ENCODE measurements at places on chromosomes 2 and 18. TPM values are rescaled to one million over a fixed set of nuclear protein-coding genes. Genes with fewer than 3 reads are reported as not detected.

DNA sequence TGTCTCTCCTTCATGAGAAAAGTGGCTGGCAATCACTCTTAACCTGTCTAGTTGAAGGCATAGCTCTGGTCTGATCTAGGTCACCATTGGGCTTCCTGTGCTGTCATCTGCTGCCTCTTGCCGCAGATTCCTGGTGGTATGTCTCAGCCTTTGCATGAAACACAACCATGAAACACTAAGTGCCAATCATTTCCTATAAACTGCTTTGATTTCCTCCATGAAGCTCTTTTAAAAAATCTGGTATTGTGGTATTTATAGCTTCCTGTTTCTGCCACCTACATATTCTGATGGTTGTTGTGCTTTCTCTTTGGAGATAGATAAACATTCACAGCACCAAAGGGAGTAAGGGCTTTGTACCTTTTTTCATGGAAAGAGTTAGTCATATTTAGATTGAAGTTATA, 120.0 kb upstream of the EPC2 start:
- no peak for DNase-seq

GRCh38 chr18:9354256-9354655, 19.7 kb downstream of the TWSG1 start:
- DNase-seq, result no peak

DNA sequence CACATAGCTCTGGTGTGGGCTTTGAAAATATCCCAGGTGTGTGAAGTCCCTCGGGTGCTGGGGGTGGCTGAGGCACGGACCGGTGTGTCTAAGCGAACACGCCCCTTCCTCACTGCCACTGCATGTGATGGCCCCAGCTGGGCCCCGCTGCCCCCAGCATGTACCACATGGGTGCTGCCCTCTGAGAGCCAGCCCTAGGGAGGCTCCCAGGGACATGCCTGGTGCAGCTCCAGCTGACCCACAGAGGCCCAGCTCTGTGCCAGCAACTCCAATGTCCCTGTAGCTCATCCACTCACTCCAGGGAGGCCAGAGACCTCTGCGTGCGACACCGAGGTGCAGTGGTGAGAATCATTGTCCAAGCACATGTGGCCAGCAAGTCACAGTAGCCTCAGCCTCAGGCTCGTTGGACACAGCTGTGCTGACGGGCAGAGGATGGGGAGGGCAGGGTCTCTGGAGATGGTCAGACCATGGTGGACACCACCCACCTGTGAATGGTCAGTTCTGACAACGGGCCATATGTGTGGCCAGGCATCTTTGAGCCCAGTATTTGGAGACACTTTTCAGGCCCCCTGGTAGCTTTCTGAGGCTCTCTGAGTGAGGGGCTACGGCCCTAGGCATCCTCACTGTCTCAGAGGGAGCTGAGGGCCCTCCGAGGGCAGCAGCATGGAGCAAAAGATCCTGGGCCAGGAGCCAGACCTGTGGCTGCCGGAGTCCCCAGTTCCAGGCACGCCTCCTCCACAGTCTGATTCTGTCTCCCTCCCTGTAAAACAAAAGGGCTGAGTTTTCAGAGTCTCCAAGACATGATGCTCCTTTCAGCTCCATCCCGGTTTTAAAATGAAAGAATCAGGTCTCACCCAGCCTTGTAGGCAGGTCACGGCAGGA, 220.7 kb downstream of the NDUFA10 start:
- no peak for DNase-seq

GRCh38 chr2:138572318-138572717, 70.7 kb downstream of the SPOPL start:
- DNase-seq, result no peak

GRCh38 chr2:239668042-239668441, 267.2 kb upstream of the HDAC4 start:
- no peak for DNase-seq

GRCh38 chr2:39867268-39867667, 88.2 kb upstream of the THUMPD2 start:
- no peak for DNase-seq

DNA sequence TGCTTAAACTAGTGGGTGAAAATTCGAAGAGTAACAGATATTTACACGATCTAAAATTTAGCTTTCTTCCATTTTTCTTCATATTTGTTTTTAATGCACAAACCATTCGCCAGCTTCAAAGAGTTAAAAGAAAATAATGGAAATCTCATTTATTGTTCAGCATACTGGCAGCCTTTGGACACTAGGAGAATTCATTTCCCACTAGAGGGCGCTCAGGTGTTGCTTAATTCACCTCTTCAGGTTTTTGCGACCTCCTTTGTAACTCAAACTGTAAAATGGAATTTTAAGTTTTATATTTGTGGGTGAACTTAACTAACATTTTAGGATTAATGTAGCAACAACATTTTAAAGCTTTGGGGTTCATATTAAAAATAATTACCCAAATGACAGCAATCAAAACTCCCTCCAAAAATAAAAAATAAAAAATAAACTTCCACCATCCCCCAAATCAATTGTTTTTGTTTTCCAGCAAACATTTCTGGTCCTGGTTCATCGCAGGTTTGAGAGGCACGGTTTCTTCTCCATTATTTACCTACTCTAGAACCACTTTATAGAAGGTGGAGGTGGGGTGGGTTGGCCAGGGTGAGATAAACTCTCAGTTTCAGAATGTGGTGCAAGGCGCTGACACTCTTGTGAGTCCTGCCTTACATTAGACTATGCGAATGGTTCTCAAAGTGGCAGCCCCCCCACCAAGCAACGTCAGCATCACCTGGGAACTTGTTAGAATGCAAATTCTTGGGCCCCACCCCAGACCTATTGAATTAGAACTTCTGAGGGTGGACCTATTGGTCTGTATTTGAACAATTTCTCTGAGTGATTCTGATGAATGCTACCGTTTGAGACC, 24.7 kb upstream of the PNPT1 start:
- DNase-seq, result no peak

The CCDC74B gene
- total RNA-seq, result not detected

DNA sequence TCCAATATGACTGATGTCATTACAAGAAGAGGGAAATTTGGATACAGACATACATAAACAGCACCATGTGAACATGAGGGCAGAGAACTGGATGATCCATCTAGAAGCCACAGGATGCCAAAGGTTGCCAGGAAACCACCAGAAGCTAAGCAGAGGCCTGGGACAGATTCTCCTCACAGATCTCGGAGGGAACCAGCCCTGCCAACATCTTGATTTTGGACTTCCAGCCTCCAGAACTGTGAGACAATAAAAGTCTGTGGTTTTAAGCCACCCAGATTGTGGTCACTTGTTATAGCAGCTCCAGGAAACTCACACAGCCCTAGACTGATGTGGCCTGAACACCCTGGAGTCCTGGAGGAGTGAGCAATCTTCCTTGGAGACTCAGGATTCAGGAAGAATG, 351.6 kb downstream of the EIPR1 start:
- DNase-seq, result no peak

DNA sequence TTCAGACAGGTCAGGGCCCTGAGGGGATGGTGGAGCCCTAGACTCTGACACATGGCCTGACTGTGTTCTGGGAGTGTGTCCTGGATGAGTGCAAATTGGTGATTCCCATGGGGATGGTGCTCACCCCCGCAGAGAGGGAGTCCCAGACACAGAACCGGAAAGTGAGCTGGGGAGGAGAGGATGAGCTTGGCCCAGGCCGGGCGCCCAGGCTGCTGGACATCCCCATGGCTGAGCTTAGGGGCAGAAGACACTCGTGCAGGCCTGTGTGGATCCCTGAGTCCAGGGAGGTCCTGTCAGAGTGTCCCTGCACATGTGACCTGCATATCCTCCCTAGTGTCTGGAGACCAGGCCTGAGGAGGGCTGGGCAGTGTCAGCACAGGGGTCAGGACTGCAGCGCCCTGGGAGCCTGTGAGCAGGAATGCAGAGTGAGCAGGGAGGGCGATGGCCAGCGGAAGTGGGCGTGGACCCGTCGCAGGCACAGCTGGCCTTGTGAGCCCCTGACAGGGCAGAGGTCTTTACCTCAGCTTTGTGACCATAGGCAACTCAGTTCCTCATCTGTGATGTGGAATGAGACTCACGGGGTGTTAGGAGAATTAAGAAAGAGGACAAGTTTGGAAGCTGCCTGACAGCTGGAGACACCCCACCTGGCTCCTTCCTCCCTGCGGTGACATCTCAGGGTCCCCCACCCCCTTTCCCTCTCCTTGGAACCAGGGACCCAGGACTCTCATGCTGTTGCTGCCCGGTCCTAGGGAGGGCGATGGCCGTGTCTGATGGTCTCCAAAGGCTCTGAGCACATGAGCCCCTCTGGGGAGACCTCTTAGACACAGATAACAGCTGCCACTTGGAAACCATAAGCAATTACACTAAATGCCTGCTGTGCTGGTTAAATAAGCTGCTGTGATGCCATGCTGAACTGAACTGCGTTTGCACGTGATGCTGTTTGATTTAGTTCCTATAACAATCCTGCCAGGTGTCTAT, 62.6 kb upstream of the HS6ST1 start:
- no peak for DNase-seq

Measured in psoas muscle (tissue), 8 donors.